ENCODE measurements at places on chromosomes 5 and 9. TPM values are rescaled to one million over a fixed set of nuclear protein-coding genes. Genes with fewer than 3 reads are reported as not detected.

- DNase-seq, result no peak
Observed at GRCh38 chr9:18126831-18127498, 347.0 kb upstream of the ADAMTSL1 start.

GRCh38 chr5:87827539-87827938, 414.8 kb upstream of the CCNH start:
- no peak for DNase-seq

- DNase-seq, result no peak
Observed at GRCh38 chr5:169602535-169602934, 19.0 kb downstream of the SPDL1 start.

Gene CAST
- 121 TPM for total RNA-seq

Data from activated naive CD8-positive, alpha-beta T cell treated with anti-CD3 and anti-CD28 coated beads for 36 hours (primary cell).